ENCODE measurements at places on chromosomes 12 and 14. TPM values are rescaled to one million over a fixed set of nuclear protein-coding genes. Genes with fewer than 3 reads are reported as not detected.

MARS1 gene
- polyA plus RNA-seq = 76.6 TPM

ATP5MC2 gene
- polyA plus RNA-seq = 707 TPM

FGF6 gene
- polyA plus RNA-seq = not detected

CCDC175 gene
- not detected for polyA plus RNA-seq

INHBC gene
- polyA plus RNA-seq = not detected

EXOC3L4 gene
- not detected for polyA plus RNA-seq

CMA1 gene
- polyA plus RNA-seq = not detected

FAM181A gene
- polyA plus RNA-seq = not detected

All from IgD-negative memory B cell (primary cell).